ENCODE measurements at places on chromosomes 16 and 17. TPM values are rescaled to one million over a fixed set of nuclear protein-coding genes. Genes with fewer than 3 reads are reported as not detected.
A peak's percentile ranks its signal among the peaks of the same experiment; 100 is the strongest.

GRCh38 chr17:42118545-42118944 lies 2.6 kb downstream of the KAT2A start:
- DNase-seq, result no peak

DNA sequence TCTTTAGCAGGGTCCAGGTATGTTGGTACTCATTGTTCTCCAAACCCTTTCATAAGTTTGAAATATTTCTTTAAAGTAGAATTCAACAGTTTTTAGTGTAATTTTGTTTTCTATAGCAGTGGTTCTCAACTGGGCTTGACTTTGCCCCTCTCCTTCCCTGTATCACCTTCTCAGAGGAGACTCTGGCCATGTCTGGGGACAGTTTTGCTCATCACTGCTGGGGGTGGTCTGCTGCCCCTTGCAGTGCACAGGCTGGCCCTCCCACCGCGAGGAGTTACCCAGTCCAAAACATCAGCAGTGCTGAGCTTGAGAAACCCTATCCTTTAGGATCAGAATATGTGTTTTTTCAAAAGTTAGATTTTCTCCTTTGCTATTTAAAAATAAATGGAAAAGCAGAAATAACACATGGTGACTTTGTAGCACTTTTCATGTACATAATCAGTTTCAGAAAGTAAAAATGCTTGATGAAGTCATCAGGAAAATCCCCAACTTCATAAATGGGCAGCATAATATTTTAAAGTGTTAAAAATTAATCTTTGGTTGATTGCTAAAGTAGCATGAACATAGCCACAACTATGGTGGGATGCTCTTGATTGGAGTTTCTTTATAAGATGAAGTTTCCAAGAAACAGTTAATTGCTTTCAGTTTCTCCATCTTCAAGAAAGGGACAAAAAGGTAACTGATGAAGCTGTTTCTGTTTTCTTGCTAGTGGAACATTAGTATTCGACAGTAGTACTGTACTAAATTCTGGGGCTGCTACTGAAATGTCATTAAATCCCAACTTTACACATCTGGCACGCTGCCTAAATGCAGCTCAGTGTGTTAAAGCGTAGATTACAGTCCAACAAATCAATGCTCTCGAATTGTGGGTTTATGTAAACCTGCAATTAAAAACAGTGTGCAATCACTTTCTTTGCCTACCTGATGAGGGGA lies 70.3 kb downstream of the NETO2 start:
- no peak for DNase-seq

DNA sequence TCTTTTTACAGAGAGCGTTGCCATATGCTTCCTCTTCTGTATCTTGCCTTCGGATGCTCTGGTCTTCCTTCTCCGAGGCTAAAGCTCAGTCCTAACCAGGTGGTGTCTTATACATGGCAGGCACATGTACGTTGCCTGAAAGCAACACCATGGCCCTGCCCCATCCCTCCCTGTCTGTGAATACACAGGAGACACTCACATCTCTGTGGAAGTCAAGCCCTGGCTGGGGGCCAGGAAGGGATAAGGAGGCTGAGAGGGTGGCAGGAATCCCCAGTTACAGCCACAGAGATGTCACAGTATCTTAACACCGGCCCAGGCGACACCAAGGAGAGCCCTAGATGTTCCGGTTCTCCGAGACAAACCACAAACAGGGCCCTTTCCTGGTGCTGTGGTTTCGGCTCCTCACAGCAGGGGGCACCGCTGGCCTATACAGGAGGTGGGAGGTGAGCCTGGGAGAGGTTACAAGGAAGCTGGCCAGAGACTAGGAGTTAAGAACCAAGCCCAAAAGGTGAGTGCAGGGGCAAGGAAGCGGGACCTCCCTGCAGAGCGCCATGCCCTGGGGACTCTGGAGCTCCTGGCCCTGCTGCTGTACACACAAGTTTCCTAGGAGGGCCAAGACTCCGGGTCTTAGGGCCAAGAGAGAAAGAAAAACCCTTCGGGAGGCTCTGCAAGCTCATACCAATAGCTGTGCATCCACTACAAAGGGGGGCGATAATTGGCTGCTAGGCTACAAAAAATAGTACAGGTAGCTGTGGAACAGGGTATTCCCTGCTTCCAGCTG lies 41.7 kb downstream of the SRL start:
- DNase-seq, result peak; percentile 69

DNA sequence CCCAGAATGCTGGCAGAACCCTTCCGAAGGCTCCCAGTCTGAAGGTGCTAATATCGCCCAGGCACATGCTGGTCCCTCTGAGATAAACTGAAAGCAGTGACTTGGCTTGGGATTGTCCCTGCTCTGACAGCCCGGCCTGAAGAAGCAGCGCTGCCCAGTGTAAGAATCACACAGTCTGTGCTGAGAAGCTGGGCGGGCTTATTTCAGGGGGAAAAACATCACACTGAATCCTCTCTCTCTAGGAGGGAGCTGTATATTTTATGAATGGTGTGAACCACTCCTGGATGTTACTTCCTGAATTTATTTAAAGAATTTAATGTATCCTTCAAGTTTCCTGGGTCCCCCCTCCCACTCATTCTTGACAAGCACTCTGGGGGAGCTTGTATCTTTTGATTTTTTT lies 36.3 kb downstream of the GAS7 start:
- DNase-seq, result no peak

The MT1E gene
- total RNA-seq, result not detected

The TBL3 gene
- 111 TPM for total RNA-seq

Data from PC-3 (cell line).